ENCODE measurements at places on chromosomes 2 and 18.

DNA sequence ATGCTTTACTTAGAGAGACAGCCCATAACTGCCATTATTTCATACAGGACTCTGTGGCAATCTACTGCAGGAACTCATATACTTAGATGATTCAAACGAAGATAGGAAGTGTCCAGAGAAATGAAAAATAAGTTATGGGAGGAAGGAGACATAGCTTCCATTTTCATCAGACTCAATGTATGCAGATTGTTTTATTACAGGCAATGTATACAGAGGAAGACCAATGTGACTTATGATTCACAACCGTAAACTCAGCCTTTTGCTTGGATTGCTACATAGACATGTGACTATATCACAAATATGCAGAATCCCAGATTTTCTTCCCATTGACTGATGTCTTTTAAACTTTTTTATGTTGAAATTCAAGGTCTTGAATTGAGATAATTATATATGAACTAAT is 793.4 kb downstream of the SATB2 start:
- DNase-seq = no peak

DNA sequence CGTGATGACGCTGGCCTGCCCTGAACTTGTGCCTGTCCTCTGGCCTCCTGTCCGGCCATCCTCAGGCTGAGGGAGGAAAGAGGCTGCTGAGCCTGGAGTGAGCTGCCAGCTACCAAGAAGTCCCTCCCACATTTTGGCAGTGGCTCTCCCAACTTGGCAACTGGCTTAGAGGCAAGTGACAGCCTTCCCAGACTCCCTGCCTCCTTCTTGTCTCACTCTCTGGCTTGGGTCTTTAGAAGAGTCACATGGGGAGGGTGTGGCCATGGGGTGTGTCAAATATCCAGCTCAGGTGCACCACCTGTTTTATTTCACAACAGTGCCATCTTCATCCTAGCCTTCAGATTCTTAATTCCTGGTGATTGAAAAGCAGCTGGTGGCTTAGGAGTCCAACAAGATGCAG is 222.9 kb downstream of the PRKCE start:
- DNase-seq = no peak

DNA sequence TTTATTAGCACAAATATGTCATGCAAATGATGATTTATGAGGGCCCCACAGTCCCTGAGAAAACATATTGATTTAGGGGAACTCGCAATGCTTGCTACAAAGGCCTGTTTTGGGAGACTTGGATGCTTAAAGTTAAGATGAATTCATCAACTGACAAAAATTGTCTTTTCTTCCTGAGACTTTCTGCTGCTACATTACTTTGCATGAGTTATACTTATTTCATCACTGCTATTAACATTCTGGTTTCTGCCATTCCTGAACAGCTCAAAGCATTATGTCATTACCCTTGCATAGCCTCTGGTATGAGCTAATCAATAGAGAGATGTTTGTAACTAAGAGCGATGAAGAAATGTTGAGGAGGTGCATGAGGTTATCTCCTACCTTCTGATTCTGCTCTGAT is 74.4 kb downstream of the SOX11 start:
- no peak for DNase-seq

GRCh38 chr2:174158003-174158402 is 90.3 kb downstream of the OLA1 start:
- DNase-seq = no peak

DNA sequence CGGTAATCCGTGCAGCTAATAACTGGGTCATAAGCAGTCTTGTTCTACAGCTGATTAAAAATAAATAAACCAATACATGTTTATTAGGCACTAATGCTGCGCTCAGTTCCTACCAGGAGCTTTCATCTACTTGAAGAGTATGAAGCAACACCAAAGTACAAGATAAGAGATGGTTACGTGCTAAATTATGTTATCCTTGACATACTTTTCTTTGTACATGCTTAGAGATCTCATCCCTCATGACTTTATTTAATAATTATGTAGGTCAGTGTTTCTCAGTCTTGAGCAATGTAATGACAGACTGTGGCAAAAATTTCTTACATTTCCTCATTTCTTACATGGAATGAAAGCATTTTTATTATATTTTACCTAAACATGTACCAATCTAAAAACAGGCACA is 54.6 kb upstream of the COBLL1 start:
- DNase-seq = no peak

DNA sequence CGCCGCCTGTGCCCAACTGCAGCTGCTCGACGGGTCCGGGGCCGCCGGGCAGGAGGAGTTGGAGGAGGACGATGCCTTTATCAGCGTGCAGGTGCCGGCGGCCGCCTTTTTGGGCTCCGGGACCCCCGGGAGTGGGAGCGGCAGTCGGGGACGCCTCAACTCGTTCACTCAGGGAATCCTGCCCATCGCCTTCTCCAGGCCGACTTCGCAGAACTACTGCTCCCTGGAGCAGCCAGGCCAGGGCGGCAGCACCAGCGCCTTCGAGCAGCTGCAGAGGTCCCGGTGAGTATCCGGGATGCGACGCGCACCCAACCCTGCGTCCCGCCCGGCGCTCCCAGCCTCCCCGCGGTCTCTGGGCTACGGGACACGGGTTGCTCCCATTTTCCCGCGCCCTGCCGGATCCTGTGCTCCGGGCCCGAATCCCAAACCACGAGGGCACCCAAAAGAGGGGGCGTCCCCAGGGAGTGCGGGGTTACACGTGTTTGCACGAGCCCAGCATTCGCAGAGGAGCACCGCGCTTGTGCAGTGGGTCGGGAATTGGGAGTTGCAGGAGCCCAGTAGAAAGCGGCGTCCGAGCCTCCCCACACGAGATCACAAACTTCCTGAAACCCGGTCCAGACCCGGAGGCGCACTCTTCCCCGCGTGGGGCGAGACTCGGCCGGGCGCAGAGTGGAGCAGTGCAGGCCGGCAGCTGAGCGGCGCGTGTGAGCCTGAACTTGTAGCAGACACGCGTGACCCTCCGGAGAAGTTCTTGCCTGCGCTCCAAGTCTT is 1.2 kb downstream of the CABLES1 start:
- no peak for DNase-seq

- DNase-seq = no peak
Observed at GRCh38 chr2:65396348-65397026, 35.9 kb downstream of the SPRED2 start.

DNA sequence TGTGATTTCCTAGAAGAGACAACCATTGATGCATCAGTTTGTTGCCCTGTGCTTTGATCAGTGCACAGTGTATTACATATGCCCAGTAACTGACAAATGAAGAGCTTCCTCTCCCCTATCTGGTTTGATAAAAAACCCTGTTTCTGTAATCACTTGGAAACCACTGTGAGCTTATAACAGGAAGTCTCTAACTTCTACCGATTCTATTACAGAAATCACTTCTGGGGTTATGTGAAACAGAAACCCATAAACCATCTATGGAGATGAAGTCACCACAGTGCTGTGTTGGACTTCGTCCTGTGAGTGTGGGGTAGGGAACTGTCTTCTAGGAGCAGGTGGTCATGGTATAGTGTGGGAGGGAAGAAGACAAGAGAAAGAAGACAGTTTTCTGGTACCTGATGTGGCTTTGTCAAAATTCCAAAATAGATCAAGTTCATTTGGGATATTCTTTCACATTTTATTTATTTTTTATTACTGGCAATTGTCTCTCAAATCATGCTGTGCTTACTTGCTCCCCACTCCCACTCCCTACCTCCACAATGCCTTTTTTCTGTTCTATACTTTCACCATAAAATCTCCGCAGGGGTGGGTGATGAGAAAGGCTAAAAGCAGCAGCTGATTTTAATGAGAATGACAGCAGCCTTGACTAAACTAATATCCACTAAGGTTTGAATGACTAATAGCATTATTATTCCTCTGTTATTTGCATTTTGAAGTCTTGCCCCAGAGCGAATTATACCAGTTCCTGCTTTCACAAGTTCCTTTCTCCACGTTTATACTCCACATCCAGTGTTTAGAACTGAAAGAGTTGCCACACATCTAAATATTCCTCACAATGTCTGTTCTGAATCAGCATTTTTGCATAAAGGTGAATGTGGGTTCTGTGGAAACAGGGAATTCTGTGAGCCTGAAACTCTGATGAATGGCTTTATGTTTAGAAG is 41.7 kb upstream of the RND3 start:
- no peak for DNase-seq

DNA sequence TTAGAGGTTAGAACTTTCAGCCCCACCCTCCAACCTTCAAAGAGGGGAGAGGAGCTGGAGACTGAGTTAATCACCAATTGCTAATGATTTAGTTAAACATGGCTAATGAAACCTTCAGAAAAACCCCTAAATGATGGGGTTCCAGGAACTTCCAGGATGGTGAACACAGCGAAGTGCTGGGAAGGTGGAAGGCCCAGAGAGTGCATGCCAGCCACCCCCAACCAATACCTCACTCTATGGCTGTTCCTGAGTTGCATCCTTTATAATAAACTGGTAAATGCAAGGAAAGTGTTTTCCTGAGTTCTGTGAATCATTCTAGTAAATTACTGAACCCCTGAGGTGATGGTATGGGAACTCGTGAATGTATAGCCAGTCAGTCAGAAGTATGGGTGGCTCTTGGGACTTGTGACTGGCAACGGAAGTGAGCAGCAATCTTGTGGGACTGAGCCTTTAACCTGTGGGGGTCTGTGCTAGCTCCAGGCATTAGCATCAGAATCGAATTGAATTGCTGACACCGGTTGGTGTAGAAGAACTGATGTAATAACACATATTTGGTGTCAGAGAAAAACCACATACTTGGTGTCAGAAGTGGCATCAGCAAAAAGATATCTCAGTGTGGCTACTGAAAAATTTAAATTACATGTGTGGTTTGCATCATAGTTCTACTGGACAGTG is 37.4 kb downstream of the NPHP1 start:
- DNase-seq = no peak

- no peak for DNase-seq
Observed at GRCh38 chr2:62568074-62568473, 62.1 kb upstream of the TMEM17 start.

DNA sequence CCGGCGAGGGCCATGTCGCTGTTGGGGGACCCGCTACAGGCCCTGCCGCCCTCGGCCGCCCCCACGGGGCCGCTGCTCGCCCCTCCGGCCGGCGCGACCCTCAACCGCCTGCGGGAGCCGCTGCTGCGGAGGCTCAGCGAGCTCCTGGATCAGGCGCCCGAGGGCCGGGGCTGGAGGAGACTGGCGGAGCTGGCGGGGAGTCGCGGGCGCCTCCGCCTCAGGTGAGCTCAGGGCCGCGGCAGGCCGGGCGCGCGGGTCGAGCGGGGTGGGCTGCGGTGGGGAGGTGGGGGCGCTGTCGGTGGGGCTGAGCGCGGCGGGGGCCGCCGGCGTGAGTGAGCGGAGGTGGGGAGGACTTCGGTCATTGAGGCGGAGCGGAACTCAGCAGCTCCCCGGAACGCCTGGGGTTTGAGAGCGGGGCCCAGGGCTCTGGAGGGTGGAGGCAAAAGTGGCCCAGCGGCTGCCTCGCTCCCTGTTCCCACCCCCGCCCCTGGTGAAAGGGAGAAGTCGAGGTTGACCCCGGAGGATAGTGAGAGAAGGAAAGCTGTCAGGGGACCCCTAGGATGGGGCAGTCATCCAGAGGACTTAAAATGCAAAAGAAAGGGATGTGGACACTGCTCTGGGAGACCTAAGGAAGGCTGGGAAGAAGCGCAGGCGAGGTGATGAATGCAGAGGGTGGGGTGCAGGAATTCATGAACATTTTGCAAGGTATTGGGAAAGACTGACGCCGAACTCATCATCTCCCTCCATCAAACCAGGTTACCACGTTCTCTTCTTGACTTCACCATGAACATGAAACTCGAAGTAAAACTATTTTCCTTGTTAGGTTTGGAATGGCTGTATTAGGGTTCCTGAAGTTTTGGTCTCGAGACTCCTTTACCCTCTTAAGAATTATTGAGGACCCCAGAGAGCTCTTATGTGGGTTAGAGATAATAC is 633 bp downstream of the MALT1 start:
- DNase-seq = peak; percentile 50

DNA sequence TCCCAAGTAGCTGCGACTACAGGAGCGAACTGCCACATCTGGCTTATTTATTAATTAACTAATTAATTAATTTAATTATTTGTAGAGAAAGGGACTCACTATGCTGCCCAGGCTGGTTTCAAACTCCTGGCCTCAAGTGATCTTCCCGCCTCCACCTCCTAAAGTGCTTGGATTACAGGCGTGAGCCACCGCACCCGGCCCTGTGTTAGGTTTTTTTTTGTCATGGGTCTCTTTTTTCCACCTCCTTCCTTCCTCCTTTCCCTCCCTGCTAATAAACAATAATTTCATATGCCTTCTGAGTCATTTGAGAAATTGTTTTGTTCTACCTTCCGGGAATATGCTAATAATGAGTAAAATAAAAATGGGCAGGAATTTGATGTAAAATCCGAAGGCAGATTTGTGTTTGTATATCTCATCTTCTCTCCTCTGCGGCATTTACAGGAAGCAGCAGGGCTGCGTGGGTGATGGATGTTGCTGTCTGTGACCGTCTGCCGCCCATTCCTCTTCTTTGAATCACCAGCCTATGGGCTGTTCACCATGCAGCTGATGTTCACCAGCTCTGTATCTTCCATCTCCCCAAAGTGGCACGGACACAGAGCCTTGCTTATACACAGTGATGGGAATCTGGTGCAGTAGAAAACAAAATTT is 89.9 kb downstream of the ACSL3 start:
- no peak for DNase-seq

DNA sequence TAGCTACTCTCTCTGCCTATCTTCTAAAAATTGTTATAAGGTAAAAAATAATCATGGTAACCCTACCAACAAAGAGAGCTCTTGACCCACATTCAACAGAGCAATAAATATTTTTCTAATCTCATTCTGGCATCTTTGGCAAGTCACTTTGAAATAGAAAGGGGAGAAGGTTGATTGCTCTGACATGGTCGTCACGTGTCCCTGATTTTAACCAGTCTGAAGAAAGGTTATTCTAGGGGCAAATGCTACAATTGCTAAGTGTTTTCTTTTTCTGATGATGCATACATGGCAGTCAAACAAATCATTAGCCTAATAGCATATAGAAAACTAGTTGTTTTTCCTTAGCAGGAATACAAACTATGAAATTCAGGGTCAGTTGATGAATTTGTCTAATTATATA is 153.3 kb upstream of the MAP3K20 start:
- no peak for DNase-seq

DNA sequence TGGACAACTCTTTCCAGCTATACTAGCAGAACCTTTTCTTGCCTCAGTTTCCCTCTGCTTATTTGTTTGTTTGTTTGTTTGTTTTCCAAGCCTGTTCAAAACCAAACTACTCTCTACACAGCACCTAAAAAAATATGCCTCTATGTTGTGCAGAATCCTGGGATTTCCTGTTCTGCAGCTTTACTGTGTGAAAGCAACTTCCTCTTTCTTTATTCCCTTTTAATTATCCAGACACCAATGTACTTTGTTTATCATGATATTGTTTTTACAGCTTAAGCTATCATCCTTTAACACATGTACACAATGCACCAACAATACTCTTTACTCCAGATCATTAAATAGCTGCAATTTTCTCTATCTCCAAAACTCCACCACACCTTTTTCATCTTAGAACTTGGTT is 259.5 kb downstream of the EPHA4 start:
- DNase-seq = no peak
